ENCODE measurements at places on chromosomes 7 and 10.

DNA sequence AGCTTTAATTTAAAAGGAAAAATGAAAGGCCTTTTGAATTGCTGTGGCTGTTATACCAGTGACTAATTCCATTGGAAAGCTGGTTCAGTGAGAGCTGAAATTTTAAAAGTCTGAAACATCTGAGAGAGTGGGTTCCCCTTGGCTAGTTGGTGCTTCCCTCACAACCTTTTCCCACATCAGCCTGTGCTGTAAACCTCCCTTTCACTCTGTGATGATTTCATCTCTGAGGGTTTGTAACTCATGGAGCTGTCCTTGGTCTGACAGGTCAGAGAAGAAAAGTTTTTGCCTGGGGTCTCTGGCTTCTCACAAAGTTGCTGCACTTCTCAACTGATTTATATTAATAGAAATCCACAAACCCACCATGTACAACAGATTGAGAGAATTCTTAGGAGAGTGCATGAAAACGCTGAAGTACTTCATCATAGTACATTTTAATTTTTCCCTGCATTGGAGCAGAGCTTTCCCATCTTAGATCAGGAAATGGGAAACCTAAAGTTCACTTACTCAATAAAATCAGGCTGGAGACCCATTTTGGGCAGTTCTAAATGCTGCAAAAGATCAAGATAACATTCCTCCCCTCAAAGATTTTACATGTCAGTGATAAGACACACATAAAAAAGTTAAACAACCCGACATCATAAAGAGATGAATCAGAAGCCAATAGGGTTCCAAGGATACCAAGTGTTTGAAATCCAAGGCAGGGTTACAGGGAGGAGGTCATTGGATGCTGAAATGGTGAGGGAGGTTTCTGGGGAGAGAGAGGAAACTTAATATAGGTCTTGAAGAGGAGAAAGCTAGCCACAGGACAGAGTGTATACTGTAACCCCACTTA lies 157.0 kb upstream of the MKLN1 start:
- no peak for DNase-seq

DNA sequence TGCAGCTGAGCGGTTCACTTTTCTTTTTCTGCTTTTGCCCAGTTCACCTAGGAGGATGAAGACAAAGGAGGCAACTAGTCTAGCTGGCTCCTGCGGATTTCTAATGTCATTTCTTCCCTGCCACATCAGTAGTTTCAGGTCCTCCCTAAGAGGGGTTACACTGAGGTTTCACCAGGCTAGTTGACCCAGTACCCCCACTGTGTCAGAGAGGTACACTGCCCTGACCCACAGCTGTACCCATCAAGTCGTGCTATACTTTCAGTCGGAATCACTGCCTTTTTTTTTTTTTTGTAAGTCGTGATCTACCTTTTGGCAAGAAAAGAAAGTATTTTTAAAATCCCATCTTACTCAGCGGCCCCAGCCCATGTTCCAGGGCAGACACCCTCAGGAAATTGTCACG lies 243.5 kb downstream of the CELF2 start:
- no peak for DNase-seq

GRCh38 chr7:108046952-108047506 lies 44.1 kb upstream of the LAMB1 start:
- no peak for DNase-seq

DNA sequence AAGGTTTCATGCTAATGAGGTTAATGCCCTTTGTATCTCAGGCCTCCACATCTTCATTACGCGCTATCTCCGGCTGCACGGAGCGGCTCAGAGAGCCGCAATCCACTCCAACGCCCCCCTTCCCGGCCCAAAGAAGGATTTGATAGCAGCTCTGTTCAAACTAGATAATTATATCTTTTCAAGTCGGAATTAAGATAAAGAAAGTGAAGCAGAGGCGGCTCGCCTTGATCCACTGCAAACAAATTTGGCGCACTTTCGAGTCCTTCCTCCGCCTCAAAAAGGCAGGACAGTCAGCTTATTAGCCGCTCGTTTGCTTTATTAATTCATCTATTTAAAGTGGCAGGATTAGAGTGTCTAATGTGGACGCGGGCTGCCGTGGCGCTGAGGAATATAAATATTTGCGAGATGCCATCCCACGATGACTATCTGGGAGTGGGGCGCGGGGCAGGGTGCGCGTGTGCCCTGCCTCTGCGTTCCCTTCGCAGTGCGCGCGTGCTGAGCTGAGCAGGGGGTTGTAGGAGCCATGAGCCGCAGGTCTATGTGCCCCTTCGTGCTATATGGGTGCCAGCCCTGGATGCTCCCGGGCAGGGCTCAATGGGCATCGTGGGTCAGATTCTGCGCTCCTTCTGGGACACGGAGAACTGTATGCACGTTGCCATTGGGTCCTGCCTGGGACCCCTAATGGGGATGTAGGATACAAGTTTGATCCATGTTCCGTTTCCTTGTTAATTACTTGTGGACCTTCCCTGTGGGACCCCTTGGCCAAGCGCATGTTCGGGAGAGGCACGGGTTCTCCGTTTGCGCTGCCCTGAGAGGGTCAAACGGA lies 9.0 kb downstream of the EMX2 start:
- no peak for DNase-seq

DNA sequence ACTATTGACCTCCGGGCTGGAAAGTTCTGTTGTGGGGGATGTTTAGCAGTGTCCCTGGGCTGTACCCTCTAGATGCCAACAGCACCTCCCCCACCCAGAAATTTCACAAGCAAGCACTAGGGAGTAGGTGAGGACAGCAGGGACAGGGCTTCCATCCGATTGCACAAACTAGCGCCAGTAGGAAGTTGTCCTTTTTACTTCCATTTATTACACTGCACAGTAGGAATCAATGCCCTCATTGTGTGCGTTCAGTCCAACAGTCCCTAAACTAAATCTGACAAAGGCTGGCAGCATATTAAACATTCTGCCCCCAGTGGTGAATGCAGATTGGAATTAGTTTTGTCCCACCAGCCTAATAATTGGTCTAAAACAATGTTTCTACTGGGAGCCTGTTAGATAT lies 6.4 kb upstream of the SOSTDC1 start:
- no peak for DNase-seq

GRCh38 chr7:90736968-90737939 lies 141.1 kb downstream of the CDK14 start:
- no peak for DNase-seq

GRCh38 chr10:10482613-10483012 lies 535.1 kb upstream of the CELF2 start:
- no peak for DNase-seq

- no peak for DNase-seq
These were observed 35.0 kb downstream of the DNAJC12 start for GRCh38 chr10:67802767-67803538.

DNA sequence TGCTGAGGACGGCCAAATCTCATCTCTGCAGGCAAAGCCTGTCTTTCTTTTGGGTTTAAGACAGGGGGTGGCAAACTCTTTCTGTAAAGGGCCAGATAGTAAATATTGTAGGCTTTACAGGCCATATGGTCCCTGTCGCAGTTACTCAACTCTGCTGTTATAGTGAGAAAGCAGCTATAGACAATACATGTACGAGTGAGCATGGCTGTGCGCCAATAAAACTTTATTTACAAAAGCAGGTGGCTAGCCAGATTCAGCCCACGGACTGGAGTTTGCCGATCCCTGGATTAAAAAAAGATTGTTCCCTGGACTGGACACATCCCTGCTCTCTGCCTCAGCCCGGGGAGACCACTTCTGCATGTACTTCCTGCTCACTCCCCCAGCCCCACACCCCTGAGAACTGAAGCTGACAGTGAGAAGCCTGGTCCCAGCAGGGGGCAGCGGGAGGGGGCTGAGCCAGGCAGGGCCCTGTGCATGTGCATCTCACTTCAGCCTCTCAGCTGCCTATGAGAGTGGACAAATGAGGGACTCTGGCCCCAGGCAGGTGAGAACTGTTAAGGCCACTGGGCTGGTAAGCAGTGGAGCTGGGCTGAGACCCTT lies 392.4 kb downstream of the PLXNA4 start:
- DNase-seq = no peak

Measured in NT2/D1 (cell line).